ENCODE measurements at places on chromosomes 12 and 14.

DNA sequence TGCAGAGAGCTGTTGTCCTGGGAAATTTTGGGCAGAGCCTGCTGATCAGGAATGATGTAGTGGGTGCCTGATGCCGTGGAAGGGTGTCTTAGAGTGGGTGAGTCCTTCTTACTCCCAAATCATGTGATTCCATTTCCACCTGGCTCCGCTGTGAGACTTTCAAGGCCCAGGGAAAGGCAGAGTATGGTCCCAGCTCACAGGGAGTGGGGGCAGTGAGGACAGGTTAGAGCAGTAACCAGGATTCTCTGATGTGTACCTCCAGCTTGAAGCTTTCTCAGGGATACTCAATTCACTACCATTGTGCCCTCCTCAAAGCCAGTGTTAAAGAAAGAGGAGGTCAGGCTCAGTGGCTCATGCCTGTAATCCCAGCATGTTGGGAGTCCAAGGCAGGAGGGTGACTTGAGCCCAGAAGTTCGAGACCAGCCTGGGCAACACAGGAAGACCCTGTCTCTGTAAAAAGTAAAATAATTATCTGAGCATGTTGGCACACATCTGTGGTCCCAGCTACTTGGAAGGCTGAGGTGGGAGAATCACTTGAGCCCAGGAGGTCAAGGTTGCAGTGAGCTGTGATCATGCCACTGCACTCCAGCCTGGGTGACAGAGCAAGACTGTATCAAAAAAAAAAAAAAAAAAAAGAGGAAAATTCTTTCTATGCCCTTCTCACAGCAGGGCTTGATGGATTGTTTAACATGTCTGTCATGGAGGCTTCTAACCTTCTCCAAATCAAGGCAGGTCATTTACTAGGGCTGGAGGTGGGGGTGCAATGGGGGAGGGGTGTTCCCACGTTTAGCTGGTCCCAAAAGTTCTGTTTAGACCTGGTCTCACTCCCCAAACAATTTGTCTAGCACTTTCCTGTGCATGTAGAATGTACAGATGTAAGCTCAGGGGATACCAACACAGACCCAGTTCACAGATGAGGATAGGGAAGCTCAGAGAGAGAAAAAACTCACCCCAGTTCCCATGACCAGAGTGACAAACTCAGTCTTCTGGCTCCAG lies 12.5 kb upstream of the IQSEC3 start:
- DNase-seq, result no peak

- no peak for DNase-seq
Observed at GRCh38 chr14:93137864-93138263, 22.1 kb upstream of the ITPK1 start.

- no peak for DNase-seq
Observed at GRCh38 chr12:14654416-14654815, 42.0 kb downstream of the GUCY2C start.

DNA sequence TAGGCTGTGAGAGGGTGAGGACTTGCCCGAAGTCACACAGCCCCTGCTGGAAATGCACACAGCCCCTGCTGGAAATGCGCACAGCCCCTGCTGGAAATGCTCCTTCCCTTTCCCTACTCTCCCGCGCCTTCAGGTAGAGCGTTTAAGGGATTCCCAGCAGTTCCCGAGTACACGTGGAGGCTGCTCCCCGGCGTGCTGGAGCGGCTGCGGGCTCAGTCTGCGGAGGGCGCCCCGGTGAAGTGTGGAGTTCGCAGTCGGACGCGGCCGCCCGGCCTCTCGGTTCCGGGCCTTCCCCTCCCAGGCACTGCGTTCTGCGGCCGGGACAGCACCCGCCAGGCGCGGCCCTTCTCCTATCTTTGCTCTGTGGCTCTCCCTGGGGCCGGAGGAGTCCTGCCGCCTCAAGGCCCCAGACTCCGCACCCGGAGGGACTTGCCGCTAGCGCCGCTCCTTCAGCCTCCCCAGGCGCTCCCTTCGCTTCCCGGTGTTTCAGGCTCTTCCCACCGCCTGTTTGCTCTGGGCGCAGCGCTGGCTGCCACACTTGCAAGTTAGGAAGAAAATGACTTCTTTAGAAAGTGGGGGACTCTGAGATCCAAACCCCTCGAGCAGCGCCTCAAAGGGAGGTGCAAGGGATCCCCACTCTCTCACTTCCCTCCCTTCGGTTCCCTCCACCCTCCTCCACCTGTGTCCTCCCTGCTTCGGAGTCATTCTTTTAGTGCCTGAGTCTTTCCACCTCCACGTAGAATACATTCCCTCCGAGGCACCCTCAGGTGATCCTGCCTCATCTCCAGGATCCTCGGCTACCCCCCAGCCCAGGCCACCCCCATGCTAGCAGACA lies 8.3 kb upstream of the TBX5 start:
- DNase-seq, result no peak
